AG09319 (cell line): ENCODE measurements at places on chromosomes 1 and 21.

DNA sequence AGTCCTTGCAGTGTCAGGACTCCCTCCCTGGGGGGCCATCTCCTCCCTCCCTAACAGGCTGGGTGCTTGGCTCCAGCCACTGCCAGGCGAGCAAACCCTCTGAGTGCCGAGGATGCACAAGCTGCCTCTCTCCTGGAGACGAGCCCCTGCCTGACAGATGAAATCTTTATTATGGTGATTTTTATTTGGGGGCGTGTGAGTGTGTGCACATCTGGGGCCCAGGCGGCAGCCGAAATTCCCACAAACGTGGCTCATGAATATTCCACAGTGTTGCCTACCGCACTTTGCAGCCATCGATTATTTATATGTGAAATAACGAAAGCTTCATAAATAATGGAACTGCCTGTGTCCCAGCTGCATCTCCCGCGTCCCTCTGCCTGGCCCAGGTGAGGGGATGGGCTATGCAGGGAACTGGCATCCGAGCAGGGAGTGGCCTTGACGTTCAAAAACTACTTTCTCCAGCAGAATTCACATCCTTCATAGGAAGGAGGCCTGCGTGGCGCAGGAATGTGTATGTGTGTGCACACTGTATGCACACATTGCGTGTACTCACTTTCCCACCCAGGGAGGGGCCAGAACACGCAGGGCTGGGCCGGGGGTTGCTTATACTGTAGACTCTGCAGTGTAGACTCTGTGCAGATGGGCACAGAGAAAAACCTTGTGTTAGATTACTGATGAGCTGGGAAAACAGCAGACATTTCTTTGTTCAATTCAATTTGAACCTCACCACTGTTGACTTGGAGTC is 73.1 kb downstream of the UBIAD1 start:
- DNase-seq = no peak

DNA sequence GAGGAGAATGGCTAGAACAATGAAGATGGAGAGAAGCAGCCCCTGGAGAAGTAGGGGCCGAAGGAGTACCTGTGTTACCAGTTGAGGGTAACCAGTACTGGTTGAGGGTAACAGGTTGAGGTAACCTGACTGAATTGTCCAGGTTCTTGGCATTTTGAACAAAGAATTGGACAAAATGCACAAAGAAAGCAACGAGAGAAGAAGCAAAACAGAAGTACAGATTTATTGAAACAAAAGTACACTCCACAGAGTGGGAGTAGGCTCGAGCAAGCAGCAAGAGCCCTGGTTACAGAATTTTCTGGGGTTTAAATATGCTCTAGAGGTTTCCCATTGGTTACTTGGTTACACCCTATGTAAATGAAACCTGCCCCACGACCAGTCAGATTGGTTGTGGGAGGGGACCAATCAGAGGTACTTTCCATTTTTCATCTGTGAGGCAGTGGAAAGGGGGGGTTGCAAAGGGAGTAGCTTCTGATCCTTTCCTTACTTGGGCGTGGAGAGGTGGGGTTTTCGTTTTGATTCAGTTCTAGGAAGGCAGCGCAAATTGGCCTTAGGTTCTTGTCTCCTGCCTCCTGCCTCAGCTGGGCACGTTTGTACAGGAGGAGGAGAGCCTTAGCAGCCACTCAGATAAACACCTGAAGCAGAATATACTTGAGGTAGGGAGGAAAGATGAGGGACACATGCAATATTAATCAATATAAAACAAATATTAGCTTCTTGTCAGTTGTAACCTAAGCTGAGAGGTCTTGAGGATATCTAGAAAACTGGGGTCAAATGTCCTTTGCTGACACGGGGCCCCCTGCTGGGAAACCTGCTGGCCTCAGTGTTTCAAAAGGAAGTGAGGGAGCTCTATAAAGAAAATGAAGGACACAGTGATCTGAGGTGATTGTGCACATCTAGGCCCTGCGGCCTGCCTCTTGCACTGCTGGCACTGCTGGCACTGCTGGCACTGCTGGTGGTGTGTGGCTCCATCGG is 14.3 kb upstream of the LSM10 start:
- no peak for DNase-seq

DNA sequence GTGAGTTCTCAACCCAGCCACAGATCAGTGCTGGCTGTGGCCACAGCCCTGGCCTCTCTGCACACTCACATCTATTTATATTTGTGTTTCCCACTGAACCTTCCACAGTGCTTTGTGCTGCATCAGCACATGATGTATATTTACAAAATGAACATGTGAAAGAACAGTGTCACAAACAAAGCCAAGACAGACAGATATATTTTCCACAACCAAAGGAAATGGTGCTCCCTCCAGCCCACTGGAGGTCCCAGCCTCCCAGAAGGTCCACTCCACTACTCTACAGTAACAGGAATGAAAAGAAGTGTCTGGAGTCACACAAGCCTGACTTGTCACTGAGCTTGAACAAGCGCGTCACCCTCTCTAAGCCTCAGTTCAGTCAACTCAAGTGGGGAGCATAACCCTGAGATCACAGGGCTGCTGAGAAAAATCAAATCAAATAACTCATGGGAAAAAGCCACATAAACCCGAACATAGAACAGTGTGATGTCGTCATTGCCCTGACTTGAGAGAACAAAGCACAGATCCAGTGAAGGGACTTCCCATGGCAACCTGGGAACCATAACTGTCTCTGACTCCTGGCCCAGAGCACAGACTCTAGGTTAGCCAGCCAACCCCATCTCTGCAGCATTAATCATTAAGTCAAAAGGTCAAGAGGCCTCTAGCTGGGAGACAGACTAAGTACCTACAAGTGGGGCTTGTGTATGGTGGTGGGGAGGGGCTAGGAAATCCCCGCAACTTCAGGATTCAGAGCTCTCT is 121.2 kb downstream of the TRABD2B start:
- no peak for DNase-seq

GRCh38 chr1:6544831-6545230 is 9.5 kb downstream of the NOL9 start:
- DNase-seq = no peak
